T-helper 22 cell (primary cell): ENCODE measurements at places on chromosomes 12 and 14.

DNA sequence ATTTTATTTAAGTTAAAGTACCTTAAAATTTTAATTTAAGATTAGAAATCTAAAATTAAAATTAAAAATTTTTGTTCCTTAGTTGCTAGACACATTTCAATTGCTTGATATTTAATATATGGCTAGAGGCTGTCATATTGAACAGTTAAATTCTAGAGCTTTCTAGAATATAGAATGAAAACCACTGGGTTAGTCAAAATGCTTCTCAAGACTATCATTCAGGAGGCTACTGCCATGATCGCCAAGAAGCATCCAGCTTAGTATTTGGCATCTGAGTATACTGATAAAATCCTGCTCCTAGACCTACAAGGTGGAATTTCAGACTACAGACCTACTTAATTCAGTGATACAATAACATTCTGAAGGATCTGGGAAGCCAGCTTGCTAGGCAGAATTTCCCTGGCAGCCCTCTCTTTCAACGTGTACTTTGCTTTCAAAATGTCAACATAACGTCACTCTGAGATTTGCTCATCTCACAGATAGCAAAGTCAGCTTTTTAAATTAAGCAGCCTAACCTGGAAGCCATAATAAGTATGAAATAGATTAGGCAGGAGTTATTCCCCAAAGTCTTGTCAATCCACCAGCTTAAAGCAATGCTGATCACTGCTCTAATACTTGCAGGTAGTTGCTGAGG is 525.8 kb downstream of the FSCB start:
- DNase-seq: no peak

GRCh38 chr14:75995372-75996041 is 9.9 kb downstream of the IFT43 start:
- DNase-seq: no peak

DNA sequence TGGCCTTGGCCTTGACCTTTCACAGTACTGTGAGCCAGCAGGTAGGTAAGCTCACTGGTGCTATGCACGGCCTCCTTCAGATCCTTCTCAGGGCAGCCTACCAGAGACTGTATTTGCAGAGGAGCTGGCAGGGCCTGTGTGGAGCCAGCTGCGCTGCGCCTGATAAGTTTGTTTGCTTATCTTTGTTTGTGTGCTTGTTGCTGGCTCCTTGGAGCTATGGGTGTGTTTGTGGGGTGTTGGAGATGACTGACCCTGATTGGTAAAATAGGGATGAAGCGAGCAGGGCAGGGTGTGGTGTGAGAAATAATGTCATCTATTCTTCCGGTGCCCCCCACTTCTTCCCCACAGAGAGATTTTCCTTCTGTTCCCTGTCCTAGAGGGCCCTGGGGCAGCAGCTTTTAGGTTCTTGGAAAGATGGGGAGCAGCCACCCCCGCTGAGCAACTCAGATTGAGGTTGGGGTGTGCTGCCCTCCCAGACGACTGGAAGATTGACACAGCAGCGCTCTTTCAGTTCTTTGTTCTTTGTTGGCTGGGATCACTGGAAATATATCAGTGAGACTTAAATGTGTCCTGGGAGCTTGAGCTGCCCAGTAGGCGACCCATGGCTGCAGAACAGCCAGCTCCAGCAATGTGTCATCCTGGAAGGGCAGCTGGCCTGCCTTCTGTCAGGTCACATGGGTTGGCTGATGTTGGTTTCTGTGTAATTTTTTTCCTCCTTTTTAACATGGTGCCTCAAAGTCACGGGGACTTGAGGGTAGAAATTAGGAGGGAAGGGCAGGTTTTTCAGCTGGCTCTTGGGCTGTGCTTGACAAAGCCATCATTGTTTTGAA is 19.6 kb downstream of the MLXIP start:
- no peak for DNase-seq

DNA sequence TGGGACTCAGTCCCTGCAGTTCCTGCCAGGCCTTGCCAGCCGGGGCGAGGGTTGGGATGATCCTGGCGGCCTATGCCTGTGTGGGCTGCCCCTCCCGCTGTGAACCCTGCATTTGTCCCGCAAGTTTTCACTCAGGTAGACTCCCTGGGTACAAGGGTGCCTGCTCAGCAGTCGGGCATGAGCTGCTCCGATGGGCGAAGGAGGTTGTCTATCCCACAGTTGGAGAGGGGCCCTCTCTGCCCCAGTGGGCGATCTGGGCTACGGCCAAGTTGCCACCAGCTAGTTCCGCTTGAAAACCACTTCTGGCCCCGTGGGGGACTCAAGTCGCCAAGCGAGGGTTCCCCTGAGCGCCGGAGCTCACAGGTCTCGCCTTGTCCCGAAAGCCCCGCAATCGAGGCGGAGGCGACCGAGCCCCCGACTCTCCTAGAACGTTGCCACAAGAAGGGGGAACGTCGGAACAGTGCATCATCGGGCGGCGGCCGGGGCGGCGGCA is 365 bp upstream of the TPI1 start:
- DNase-seq: no peak

DNA sequence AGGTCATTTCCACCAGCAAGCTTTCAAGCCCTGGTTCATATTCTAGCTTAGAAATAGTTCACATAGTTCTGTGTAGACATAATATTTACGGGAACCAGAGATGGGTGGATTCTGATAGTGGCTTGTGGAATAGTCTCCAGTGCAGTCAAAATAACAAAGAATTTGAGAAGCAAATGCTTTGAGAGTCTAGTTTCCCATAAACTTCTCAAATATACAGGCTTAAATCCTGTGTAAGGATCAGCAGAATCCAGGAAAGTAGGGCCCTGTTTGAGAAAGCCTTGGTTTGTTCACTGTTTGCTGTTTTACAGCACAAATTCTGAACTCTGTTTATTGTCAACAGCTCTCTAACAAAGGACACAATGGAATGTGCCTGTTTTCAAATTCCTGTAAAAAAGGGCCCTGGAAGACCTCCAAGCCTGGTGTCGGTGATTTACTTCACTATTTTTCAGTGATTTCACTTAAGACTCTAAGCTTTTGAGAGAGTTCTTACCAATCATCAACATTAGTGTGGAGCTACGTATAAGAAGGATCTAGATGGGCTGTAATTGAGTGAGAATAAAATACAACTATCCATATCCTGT is 11.4 kb upstream of the FOS start:
- no peak for DNase-seq

DNA sequence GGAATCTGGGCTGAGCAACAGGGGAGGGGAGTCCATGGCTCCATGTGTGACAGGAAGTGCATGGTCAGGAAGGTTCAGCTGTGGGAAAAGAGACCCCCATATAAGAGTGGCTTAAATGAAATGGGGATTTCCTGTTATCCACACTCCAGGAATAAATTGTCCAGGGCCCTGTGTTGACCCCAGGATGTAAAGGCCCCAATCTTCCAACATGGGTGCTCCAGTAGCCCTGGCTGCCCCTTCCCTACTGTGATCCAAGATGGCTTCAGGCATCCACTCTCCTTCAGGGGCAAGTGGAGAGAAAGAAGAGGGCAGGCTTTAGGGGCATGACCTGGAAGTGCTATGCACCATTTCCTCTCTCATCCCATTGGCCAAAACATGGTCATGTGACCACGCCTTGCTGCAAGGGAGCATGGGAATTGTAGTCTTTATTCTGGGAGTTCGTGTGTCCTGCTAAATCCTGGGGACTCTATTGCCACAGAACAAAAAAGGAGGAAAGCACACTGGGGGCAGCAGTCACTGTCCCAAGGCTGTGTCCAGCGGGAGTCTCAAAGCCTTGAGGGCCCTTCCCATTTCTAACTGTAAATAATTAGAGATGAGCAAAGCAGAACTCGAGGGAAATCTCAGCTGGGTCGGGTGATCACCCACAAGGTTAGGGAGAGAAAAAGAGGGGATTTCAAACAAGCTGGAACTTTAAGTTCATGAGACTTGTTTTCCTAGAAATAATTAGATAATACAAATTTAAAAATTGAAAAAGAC is 289.2 kb downstream of the ADGRD1 start:
- DNase-seq: no peak

- DNase-seq: no peak
These were observed 11.9 kb downstream of the CDC42BPB start for GRCh38 chr14:103045371-103045869.
